ENCODE measurements at places on chromosomes 16 and 17.

DNA sequence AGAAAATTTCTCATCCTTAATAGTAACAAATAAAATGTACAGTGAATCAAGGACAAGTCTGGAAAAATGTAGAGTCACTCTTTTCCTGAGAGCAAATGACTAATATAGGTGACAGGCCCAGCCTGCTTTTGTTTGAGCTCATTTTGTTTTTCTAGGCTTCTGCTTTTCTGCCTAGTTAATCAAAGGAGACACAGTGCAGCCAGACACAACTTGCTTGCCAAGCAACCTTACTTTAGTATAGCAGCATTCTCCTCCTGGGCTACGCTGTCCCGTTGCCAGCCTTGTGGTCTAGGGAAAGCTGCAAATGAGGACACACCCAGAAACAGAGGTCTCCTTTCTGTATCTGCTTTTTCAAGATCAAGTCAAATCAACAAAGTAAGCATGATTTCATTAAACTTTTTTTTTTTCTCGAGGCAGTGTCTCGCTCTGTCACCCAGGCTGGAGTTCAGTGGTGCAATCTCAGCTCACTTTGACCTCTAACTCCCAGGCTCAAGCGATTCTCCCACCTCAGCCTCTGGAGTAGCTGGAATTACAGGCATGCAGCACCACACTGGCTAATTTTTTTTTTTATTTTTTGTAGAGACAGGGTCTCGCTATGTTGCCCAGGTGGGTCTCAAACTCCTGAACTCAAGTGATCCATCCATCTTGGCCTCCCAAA is 17.2 kb downstream of the GINS3 start:
- DNase-seq: peak; percentile 15

GRCh38 chr16:55835581-55835980 is 2.7 kb upstream of the CES1 start:
- no peak for DNase-seq

GRCh38 chr17:78394209-78394608 is 15.8 kb downstream of the PGS1 start:
- no peak for DNase-seq

DNA sequence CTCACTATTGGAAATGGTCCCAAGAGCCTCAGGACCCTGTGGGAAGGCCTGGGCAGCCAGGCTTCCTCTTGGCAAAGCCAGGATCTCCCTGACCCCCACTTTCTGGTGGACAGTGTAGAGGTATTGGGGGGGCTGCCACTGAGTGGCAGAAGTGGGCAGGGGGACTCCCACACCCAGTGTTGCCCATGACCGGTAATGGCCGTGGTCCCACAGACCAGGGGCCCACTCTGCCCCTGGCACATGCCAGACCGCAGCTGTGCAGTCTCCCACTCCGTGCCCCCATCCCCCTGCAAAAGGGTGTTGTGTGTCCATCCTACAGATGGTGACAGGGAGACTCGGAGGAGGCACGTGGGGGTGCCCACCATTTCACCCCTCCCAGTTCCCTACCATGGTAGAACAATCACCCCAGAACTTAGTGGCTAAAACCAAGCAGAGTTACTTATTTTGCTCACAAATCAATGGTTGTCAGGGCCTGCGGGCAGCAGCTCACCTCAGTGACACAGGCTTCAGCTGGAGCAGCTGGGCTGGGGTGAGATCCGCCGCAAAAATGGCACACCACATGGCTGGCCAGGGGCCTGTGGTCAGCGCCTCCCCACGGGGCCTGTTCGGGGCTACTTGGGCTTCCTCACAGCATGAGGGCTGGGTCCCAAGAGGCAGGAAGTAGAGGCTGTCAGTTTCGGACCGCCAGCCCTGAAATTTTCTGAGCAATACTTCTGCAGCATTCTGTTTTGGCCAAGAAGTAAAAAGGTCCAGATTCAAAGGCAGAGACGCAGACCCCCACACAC is 59.0 kb upstream of the ZNF469 start:
- no peak for DNase-seq

DNA sequence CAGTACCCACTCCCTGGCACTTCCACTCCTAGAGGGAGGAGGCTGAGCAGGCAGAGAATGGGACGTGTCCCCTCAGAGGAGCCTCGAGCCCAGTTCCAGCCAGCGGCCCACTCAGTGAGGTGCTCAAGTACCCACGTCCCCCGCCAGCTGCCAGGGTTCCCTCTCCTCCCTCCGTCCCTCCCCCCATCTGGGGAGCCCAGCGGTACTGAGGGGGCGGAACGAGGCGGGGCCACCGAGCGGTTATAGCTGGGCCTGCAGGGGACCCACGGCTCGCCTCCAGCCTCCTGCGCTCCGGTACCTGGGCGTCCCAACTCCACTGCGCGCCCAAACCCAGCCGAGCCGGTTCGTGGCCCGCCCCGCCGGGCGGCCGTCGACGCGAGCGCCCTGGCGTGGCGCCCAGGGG is at the start of gene NPW:
TSS of gene NPW (plus strand) at position 268 of the 403 bp plus-strand sequence.
- DNase-seq: no peak

DNA sequence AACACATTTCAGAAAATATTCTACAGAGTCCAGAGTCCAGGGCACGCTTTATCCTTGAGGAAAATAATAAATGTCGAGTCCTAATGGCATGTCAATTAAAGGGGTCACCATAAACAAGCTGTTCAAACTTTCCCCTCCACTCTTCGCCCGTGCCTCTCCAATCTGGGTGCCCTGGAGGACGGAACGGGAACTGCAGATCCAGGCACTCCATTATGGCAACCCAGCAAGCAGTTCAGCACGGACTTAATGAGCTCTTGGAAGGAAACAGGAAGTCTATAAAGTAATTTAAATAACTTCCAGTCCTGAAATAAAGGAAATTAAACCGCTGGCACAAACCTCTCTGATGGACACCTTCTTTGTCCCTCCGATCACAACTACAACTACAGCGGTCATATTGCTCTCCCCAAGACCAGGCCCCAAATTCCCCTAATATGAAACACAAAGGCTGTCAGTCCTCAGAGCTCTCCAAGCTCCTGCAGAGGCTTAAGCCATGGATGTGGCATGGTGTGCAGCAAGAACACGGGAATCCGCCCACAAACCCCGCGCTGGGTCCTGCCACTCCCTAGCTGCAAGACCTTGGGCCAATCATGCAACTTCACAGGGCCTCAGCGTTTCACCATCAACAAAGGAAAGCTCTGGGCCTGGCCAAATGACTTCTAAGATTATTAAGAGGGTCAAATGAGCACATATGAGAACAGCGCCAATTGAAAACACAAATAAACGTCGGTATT is 52.6 kb downstream of the ZFHX3 start:
- DNase-seq: no peak

- DNase-seq: no peak
Measured at GRCh38 chr17:45958994-45959665, 39.9 kb upstream of the STH start.

All from BJ (cell line).